ENCODE measurements at places on chromosomes 13 and 19.
A peak's percentile ranks its signal among the peaks of the same experiment; 100 is the strongest.

GRCh38 chr19:12660980-12661379 is 5.6 kb downstream of the MAN2B1 start:
- no peaks in the 10 kb centered on the region for H3K27me3 ChIP-seq
- peaks cover 23% of the 10 kb centered on the region for H3K4me1 ChIP-seq
- no peak overlapping the region for H3K27ac ChIP-seq
- H3K36me3 ChIP-seq: peaks cover 63% of the 10 kb centered on the region

DNA sequence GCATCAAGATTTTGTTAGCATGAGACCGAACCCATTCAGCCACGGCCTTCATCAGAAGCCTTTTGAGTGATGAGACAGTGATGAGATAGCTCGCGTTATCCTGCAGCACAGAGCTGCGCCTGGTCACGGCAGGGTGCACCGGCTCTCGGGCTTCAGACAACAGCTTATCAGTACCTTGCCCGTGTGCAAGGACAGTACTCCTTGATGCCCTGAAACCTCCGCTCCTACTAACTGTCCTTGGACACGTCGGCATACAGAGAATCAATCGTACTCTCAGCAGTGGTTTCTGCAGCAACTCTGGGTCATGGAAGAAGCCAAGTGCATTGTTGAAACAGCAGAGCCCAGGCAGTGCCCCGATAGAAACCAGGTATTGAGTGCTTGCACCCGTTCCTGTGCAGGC is 40.7 kb downstream of the IRS2 start:
- no peak for DNase-seq
- no peak overlapping the region for H3K4me3 ChIP-seq
- peaks cover 5% of the 10 kb centered on the region for H3K27me3 ChIP-seq
- H3K4me1 ChIP-seq: peaks cover 13% of the 10 kb centered on the region

- no peak overlapping the region for H3K27ac ChIP-seq
- no peaks in the 10 kb centered on the region for H3K27me3 ChIP-seq
- H3K4me3 ChIP-seq: no peak overlapping the region
- H3K4me1 ChIP-seq: peaks cover 5% of the 10 kb centered on the region
- no peaks in the 10 kb centered on the region for H3K36me3 ChIP-seq
These were observed 750.3 kb downstream of the OLFM4 start for GRCh38 chr13:53778937-53779336.

DNA sequence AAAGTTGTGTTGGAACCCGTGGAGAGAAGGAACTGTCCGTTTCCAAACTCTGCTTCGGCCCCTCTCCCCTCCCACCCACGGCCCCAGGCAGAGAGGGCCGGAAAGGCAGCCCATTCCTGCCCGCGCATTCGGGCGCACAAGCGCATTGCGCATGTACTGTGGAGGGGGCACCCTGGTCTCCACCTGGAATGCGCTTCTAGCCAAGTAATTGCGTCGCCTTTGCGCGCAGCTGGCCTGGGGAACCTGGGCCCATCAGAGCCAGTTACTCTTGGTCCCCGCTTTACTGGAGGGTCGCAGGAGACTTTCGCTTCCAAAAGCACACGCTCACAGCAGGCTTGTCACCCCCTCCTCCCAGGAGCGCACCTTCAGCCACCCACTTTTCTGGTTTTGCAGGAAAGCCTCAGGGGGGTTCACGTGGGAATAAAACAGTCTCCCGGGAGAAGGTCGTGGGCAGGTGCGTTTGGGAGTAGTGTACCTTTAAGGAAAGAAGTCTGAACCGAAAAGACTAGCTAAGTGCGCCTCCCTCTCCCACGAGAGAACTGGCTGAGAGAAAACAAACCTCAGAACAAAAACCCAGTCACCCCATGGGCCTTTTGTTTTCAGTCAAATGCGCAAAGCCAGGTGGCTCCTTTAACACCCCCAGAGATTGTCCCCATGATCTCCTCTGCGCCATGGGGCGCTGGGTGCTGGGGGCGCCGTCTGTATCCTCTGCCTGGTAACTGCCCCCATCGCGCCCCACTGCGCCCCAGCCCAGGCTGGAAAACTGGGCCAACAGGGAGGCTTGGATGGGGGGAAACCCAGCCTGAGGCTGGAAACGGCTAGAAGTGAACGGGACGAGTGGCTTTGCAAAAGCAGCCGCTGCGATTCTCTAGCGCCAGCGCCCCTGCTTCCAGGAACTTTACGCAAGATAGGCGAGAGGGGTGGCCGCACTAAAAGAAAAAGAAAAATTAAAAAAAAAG is 28.5 kb downstream of the GSX1 start:
- H3K4me1 ChIP-seq: no peaks in the 10 kb centered on the region
- no peak for DNase-seq
- no peak overlapping the region for H3K4me3 ChIP-seq
- H3K27me3 ChIP-seq: peaks cover 66% of the 10 kb centered on the region
- H3K36me3 ChIP-seq: no peaks in the 10 kb centered on the region

- DNase-seq: no peak
- H3K4me3 ChIP-seq: no peak overlapping the region
- H3K27me3 ChIP-seq: no peaks in the 10 kb centered on the region
- peak overlapping the region; percentile 92 for H3K27ac ChIP-seq
These were observed 43.6 kb downstream of the PHF11 start for GRCh38 chr13:49539313-49539712.

- H3K4me1 ChIP-seq: no peaks in the 10 kb centered on the region
- H3K27me3 ChIP-seq: no peaks in the 10 kb centered on the region
- no peak for DNase-seq
These were observed 98.1 kb downstream of the SERP2 start for GRCh38 chr13:44471686-44472085.

DNA sequence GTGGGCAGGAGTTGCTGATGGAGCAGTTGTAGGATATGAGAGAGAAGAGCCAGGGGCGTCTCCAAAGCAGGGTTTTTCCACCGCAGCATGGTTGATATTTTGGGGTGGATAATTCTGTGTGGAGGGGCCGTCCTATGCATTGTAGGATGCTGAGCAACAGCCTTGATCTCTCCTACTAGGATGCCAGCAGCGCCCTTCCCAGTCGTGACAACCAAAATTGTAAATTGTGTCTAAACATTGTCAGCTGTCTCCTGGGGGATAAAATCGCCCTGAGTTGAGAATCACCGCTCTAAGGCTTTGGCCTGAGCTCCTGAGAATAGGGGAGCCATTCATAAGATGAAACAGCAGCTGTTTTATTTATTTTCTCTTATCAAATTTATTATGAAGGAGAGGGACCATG is 4.2 kb downstream of the CACNG8 start:
- peaks cover 2% of the 10 kb centered on the region for H3K4me1 ChIP-seq
- H3K27ac ChIP-seq: no peak overlapping the region
- no peaks in the 10 kb centered on the region for H3K36me3 ChIP-seq
- H3K27me3 ChIP-seq: peaks cover 23% of the 10 kb centered on the region
- DNase-seq: no peak
- H3K4me3 ChIP-seq: no peak overlapping the region

DNA sequence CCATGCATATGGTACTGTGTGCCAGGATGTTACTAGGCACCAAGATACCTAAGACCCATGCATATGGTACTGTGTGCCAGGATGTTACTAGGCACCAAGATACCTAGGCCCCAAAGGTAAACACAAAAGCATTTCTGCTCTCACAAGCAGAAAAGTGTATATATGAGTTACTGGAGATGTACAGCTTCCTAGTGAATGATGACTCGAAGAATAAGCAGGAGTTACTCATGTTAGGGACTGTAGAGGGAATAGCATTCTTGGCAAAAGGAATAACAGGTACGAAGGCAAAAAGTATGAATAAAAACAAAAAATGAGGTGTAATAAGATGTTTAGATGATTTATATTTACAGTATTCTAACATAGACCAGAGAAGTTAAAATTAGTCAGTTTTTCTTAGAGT is 383.7 kb downstream of the DIAPH3 start:
- no peaks in the 10 kb centered on the region for H3K36me3 ChIP-seq
- H3K4me3 ChIP-seq: no peak overlapping the region
- H3K27me3 ChIP-seq: no peaks in the 10 kb centered on the region
- no peaks in the 10 kb centered on the region for H3K4me1 ChIP-seq

- no peak overlapping the region for H3K4me3 ChIP-seq
- DNase-seq: no peak
- no peak overlapping the region for H3K27ac ChIP-seq
- H3K36me3 ChIP-seq: no peaks in the 10 kb centered on the region
- no peaks in the 10 kb centered on the region for H3K27me3 ChIP-seq
These were observed 224.7 kb downstream of the ZIC5 start for GRCh38 chr13:99746637-99747402.

- H3K4me1 ChIP-seq: peaks cover 1% of the 10 kb centered on the region
- H3K27ac ChIP-seq: no peak overlapping the region
- DNase-seq: peak; percentile 73
- no peaks in the 10 kb centered on the region for H3K36me3 ChIP-seq
- peaks cover 6% of the 10 kb centered on the region for H3K27me3 ChIP-seq
- H3K4me3 ChIP-seq: no peak overlapping the region
These were observed 15.3 kb upstream of the MAP1S start for GRCh38 chr19:17703824-17704463.

- peak overlapping the region; percentile 92 for H3K27ac ChIP-seq
- DNase-seq: peak; percentile 92
- H3K4me1 ChIP-seq: peaks cover 21% of the 10 kb centered on the region
- peak overlapping the region; percentile 73 for H3K4me3 ChIP-seq
- H3K36me3 ChIP-seq: peaks cover 10% of the 10 kb centered on the region
These were observed 15.4 kb downstream of the SSC5D start for GRCh38 chr19:55503502-55504251.

DNA sequence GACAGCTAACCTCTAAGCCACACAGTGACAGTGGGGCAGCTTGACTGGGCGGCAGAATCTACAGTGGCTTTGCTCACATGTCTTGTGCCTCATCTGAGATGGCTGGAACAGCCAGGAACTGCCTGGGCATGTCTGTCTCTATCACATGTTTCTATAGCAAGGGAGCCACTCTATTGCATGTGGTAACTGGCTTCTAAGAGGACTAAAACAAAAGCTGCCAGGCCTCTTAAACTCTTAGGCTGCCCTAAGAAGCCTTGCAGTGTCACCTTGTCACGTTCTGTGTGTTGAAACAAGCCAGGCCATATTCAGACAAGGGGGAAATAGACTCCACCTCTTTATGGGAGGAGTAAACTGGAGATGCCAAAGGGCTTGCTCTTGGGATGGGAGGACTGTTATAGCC is 122.9 kb upstream of the MAB21L1 start:
- DNase-seq: no peak
- H3K4me1 ChIP-seq: no peaks in the 10 kb centered on the region
- H3K4me3 ChIP-seq: no peak overlapping the region

DNA sequence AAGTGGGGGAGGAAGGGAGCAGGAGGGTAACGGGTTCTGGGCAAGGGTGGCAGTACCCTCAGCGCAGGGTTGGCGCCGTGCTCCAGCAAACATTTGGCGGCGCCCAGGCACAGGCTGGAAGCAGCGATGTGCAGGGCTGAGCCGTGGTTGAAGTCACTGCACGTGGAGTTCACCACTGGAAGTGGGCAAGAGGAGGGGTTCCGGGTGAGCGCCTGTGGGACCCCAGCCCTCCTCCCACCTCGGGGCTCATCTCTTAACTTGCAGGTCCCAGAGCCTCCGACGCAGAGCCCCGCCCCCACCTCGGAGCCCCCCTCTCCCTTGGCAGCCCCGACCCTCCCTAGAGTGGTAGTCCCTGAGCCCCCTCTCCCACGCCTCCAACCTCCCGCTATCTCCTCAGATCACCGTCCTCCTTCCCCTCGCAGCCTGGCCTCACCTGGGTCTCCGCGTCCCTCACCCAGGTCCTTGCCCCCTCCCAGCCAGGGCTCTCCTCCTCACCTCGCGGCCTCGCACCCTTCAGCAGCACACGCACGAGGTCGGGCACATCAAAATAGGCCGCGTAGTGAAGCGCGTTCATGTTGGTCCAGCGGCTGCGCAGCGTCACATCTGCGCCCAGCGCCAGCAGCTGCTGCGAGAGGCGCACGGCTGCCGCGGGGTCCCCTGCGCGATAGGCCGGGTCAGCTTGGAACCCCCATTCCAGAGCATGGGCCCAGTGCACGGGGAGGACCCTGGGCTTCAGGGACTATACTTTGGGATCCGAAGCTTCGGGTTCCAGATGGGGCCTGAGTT is 6.4 kb downstream of the CLIP3 start:
- no peaks in the 10 kb centered on the region for H3K4me1 ChIP-seq
- H3K4me3 ChIP-seq: no peak overlapping the region
- H3K36me3 ChIP-seq: peaks cover 11% of the 10 kb centered on the region
- no peaks in the 10 kb centered on the region for H3K27me3 ChIP-seq

DNA sequence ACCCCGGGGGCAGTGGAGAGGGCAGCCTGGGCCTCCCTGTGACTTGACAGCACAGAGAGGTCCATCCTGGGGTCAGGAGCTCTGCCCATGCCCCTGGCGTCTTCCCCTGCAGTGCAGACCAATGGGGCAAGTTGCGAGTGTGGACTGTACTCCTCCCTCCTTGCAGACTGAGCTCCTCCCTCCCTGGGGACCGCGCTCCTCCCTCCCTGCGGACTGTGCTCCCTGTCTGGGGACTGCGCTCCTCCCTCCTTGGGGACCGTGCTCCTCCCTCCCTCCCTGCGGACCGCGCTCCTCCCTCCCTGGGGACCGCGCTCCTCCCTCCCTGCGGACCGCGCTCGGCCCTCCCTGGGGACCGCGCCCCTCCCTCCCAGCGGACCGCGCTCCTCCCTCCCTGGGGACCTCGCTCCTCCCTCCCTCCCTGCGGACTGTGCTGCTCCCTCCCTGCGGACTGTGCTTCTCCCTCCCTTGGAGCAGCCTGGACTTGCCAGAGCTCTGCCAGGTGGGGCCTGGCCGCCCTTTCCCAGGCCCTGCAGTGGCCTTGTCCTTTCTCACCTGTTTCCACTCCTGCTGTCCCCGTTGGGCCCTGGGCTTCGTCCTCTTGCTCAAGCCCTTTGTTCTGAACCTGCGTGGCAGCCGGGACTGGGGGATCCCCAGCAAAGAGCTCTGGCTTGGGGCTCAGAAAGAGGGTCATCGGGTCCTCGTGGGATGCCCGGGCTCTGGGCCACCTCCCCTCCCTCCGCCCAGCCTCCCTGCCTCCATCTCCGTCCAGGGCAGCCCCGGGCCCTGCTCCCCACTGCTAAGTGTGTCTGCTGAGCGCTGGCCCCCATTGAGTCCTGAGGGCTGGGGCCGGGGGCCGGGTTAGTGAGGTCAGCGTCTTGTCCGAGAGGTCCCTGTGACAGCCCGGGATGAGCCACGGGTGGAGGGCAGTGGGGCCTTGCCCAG is 6.8 kb downstream of the GAMT start:
- H3K27me3 ChIP-seq: no peaks in the 10 kb centered on the region
- no peak for DNase-seq
- no peak overlapping the region for H3K27ac ChIP-seq
- H3K4me3 ChIP-seq: no peak overlapping the region
- H3K4me1 ChIP-seq: peaks cover 12% of the 10 kb centered on the region

DNA sequence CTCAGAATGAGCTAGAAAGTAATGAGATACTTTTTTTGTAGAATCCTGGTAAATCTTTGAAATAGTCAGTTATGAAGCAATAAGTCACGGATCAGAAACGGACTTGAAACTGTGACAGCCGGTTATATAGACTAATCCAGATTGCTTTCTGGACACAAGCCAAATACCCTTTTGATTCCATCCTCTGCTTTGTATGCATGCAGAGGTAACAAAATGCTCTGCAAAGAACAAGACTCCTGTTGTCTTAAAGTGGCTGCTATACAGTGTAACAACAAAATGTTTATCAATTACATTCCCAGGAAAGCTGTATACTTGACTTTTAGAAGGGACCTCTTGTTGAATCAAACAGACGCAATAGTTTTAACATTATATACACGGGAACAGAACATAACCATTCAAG is 66.5 kb upstream of the STARD13 start:
- H3K36me3 ChIP-seq: no peaks in the 10 kb centered on the region
- no peak overlapping the region for H3K27ac ChIP-seq
- no peak for DNase-seq
- no peak overlapping the region for H3K4me3 ChIP-seq
- H3K4me1 ChIP-seq: peaks cover 2% of the 10 kb centered on the region

GRCh38 chr13:99911965-99912566 is 59.5 kb downstream of the ZIC5 start:
- DNase-seq: no peak
- peak overlapping the region; percentile 78 for H3K27ac ChIP-seq
- H3K36me3 ChIP-seq: peaks cover 4% of the 10 kb centered on the region
- H3K4me3 ChIP-seq: no peak overlapping the region
- peaks cover 21% of the 10 kb centered on the region for H3K27me3 ChIP-seq

Measured in activated CD4-positive, alpha-beta T cell treated with anti-CD3 and anti-CD28 coated beads, Interleukin-2, amount 10 ng/mL, durations not matched to agents 7 days and 5 days (primary cell).